ENCODE measurements at places on chromosomes 5 and 9.
A peak's percentile ranks its signal among the peaks of the same experiment; 100 is the strongest.

GRCh38 chr5:81783401-81783800 is 32.5 kb upstream of the SSBP2 start:
- DNase-seq = no peak

DNA sequence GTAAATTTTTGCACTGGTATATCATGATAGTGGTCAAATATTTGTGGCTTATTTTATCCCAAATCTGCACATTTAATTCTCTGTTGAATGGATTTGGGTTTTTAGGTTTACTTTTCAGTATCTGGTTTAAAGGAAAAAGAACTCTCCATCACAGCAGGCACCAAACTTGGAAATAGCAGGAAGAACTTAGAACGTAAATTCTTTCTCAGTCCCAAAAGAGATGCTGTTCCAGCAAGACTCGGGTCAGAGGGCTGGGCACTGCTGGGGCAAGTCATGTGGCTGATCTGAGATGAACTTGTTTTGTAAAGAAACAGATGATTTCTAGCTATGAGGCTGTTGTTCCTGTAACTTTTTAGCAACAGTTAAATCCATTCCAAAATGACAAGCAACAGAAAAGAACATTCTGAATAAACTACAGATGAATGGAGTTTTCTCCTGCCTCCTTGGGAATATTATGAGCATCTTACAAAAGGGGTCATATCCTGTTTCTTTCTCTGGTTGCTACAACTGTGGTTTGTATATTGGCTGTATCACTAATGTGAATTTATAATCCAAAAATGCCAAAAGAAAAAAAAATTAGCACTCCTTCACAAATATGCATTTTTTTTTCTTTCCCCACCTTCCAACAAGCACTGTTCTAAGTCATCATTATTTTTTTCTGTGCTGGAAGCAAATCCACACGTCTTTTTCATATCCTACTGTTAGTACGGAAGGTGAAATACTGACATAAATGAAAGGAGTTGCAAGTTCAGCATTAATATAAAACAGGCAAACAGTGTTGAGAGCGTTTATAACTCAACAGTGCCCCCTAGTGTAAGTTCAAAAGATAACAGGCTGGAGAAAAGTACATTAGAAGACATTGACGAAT is 31.1 kb downstream of the OR2K2 start:
- DNase-seq = peak; percentile 46

DNA sequence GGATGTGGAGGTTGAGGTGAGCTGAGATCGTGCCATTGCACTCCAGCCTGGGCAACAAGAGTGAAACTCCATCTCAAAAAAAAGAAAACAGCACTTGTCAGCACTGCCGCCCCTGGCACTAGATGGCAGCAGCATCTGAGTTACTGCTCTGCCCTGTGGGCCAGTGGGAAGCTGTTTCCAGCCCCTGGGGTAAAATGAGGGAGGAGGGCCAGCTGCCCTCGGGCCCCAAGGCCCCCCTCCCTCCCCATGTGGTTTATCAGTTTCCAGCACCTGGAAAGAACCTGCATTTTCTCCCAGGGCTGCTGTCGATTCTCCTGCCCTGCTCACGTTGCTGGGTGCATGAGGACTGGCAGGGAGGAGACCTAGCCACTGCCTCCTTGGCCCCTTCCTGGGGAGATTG is 13.2 kb upstream of the CEL start:
- DNase-seq = peak; percentile 42

- no peak for DNase-seq
Measured at GRCh38 chr9:19511694-19512093, 102.9 kb downstream of the ACER2 start.

DNA sequence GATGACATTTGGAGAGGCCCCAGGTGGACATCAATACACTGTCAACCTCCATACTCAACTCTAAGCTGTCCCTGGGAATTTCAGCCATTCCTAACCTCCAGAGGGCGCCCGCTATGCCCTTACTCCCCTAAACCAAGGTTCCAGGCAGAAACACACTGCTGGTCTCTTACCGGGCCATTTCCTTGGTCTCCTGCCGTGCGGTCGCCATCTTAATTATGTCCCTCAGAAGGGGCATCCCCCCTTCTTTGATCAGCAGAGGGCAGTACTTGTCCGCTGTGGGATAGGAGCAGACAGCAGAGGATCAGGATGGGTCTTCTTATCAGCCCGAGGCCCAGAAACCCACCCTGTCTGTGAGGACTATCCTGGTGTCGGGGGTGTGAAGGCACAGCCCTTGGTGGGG is 9.3 kb upstream of the ZDHHC12 start:
- no peak for DNase-seq

- no peak for DNase-seq
Measured at GRCh38 chr5:31131381-31131891, 62.0 kb upstream of the CDH6 start.

Measured in CD4-positive, alpha-beta T cell treated with Interleukin-17A for 1 hour (primary cell).